ENCODE measurements at places on chromosomes 4 and X.

DNA sequence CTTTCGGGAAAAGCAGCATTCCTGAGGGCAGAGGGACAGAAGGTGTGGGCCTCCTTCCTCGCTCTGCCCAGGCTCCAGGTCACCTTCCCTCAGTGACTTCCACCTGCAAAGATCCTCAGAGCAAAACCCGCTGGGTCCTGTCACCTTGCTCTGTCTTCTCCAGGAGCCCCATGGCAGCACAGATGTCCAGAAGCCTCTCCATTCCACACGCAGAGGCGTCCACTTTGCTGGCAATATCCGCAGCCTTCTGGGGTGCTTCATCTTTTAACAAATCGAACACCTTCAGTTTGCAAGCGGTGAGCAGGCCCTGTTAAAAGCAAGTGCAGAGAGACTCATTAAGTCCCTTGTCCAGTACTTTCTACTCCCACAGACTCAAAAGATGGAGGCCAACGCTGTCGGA lies 27.3 kb downstream of the ASMTL start:
- DNase-seq: no peak

DNA sequence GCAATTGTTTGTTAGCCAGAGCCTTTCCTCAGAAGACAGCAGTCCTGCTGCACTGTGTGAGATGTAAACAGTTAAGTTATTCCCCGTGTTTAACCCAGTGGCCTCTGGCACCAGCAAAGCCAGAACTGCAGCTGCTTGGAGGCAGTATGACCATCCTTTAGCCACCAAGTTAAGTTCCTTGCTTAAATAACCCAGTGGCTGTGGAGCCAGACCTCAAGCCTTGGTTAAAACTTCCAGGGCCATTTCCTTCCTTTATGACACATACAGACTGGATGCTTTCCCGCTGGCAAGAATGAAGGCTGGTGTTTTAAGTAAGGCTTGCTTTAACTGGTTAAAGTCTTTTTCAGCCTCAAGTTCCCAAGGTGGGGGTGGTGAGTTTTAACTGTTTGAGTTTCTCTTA lies 379.8 kb downstream of the DCAF12L2 start:
- DNase-seq: no peak

- no peak for DNase-seq
Measured at GRCh38 chrX:124274438-124275181, 57.9 kb upstream of the TEX13D start.

DNA sequence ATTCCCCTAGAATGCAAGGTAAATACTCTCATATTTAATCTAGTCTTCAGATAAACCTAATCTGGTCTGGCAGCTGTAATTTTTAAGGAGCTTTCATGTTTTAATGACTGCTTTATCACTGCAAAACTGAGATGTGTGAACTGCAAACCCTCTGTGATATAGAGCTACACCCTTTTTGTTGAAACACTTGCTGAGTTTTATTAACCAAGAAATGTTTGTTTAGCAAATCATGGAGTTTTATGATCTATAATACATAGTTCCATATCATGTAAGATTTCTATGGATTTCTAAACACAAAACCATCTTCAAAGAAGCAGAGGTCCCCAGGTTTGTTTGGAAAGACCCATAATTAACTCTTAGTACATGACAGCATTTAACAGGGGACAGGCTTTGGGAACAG lies 126.4 kb downstream of the BTC start:
- no peak for DNase-seq

GRCh38 chr4:138833974-138834373 lies 181.6 kb upstream of the NOCT start:
- no peak for DNase-seq

DNA sequence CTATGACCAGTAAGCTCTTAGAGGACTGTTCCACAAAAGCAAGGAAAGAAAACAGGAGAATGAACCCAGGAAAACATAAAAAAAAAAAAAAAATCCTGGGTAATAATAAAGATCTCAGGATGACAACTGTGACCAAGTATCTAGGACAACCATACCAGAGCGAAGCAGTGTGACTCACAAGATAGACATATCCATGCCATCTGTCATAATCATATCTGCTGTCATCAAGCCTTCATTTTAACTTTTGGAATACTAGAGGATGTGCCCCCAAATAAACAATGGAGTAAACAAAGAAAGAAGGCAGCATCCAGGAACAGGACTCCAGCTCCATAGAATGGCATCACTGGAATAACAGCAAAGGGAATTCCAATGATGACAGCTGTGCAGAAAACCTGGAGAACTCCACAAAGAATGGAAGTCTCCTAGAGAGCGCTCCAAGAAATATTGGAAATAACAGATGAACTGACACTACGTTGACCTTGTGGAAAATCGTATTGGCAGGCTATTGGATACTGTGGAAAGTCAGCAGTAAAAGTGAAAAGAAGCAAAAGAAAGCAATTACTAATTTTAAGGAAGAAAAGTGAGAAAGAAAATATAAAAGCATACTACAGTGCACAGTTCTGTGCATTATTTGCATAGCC lies 35.3 kb downstream of the HPGDS start:
- no peak for DNase-seq

- DNase-seq: no peak
Measured at GRCh38 chr4:52052475-52052780, 1.3 kb downstream of the SPATA18 start.
